Frontal cortex (tissue), 4 donors: ENCODE measurements at places on chromosomes 4 and X. TPM values are rescaled to one million over a fixed set of nuclear protein-coding genes. Genes with fewer than 3 reads are reported as not detected.
A peak's percentile ranks its signal among the peaks of the same experiment; 100 is the strongest.

GRCh38 chrX:123036401-123036800 is 147.7 kb upstream of the GRIA3 start:
- no peak for DNase-seq

DNA sequence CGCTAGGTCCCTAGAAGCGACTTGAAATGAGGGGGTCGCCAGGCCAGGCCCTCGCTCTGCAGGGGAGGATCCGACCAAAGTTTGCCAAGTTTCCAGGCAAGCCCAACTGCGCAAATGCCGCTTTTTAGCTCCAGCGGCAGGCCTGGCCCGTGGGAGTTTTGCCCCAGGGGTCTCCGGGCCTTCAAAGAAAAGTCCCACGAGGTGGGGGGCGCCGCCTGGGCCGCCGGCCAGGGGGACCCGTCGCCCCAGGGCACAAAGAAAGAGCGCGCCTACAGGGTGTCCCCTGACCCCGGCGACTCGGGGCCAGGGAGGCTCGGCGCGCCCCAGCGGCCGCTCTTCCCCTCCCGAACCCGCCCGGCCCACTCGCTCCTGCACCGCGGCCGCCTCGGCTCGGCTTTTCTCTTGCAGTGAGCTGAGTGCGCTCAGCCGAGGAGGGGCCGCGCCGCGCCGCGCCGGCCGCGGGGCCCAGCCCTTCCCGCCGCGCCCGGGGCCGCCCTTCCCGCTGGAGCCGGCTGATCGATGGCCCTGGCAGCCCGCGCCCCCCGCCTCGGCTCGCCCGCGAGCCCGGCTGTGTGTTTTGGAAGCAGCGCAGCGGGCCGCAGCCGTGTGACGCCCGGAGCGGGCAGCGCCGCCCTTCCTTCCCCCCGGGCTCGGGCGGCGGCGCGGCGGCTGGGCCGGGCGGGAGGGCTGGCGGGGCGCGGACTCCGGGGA is 754 bp upstream of the KLF3 start:
- DNase-seq = no peak

DNA sequence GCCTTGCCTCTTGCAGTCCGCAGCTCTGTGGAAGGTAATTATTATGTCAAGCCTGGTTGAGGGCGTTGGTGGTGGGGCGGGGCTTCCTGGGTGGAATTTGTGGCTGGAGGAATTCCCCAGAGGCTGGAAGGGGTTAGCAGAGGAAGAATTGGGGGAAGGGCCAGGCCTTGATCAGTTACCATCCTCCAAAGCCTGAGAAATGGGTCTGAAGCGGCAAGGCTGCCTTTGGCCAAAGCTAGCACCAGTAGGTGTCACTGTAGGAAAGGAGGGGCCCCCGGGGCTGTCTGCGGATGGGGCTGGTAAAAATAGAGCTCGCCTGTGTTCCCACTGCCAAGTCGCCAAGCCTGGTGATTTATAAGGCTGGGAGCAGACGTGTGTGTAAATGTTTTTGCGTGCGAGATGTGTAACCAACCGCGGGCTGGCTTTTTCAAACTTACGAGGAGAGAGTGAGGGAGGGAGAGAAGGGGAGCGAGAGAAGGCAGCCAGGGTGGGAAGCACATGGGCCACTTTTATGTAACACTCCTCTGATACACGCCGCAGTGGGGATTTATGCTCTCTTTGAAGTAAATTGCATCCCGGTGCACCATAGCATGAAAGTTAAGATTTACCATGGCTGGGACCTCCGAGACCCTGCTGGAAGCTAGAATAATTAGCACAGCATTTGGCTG is 367.0 kb downstream of the BCOR start:
- peak; percentile 56 for DNase-seq

- no peak for DNase-seq
These were observed 10.1 kb upstream of the LOC101059915 start for GRCh38 chrX:71657267-71657666.

GRCh38 chr4:80387390-80388283 is 52.1 kb downstream of the CFAP299 start:
- DNase-seq = no peak

DNA sequence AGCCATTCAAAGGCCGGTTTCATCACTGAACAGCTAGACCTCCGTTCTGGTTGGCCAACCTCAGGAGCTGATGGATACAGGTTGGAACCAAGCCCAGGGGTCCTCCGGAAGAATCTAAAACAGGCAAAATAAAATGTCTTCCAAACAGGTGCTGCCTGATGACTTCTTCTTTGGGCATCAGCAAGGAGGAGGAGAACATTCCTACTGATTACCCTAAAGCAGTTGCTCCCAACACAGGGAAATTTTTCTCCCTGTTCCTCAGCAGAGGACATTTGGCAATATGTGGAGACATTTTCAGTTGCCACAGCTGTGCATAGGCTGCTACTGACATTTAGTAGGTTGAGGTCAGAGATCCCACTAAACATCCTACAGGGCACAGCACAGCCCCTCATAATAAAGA is 319.3 kb upstream of the PPARGC1A start:
- DNase-seq = no peak

DNA sequence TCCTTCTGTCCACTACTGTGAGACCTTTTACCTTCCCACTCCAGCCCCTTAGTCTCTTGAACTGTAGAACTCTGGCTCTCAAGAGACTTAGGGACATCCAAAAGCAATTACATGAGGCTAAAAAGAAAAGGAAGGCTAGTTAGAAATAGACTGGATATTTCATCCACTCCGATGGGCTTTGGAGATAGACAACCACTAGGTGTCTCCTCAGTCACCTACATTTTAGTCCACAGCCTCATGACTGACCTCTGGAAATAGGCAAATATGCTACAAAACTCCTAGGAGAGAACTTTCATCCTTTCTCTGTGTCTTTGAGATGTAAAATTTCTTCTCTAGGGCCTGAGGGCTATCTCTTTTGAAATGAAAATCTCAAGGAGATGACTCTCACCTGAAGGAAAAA is 45.1 kb upstream of the LAMP2 start:
- no peak for DNase-seq

- no peak for DNase-seq
These were observed 10.8 kb upstream of the LDB2 start for GRCh38 chr4:16909281-16909680.

GRCh38 chrX:16042980-16043379 is 80.4 kb upstream of the GRPR start:
- no peak for DNase-seq

GRCh38 chr4:8045909-8046308 is 106.2 kb upstream of the AFAP1 start:
- no peak for DNase-seq

GRCh38 chr4:106165351-106166010 is 150.5 kb downstream of the TBCK start:
- DNase-seq = no peak

GRCh38 chr4:924107-925096 is 7.7 kb downstream of the GAK start:
- DNase-seq = no peak

DNA sequence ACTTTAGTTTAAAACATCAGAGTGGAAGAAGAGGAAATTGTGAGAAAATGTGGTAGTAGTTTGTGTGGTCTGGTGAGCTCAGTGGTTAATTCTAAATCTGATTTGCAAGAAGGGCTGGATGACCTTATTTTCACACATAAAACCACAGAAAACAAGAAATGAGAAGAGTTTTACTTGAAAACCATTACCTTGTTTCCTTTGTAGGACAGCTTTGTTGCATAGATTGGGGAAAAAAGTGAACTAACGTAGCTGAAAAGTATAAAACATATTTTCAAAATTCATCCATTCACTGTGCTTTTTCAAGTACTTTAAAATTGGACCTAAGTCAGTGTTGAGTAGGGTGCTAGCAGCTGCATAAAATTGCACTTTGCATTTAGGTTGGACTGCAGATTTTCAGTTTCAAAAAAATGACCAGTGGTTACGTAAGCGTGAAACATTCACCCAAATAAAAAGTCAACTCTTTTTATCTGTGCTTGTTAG is 211.3 kb downstream of the ARHGAP10 start:
- no peak for DNase-seq

DNA sequence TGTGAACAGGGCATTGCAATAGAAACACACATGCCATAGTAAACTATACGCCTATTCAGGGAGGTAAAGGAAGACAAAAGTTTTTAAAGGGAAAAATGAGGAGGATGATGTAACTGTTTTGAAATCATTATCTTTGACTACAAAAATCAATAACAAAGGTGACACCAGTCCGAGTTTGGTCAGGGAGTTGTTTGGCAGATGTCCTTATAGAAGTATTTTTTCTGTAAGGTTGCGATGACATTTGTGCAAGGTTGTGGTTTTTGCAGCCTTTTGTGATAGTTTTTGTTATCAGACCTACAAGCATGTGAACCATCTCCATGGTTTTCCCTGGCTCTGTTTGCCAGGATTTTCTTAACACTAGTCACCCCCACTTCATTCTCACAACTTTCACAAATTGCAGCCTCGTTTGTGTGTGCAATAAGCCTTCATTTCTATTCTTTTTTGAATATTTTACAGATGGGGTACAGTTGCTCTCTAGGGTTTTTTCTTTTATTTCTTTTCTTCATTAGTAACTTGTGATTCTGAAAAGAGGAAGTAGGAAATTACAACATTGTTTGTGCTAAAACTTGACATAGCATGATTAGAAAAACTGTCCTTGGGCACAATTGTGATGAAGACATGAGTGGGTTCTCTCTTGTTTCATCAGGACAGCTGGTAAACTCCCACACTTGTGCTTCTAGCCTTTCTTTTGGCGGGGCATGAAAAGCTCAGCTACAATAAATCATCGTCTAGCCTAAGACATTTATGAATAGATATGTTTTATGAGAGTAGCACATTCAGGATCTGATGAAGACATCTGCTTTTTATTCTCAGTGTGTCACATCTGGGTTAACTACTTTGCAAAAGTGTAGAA is 60.2 kb upstream of the PNPLA4 start:
- no peak for DNase-seq

DNA sequence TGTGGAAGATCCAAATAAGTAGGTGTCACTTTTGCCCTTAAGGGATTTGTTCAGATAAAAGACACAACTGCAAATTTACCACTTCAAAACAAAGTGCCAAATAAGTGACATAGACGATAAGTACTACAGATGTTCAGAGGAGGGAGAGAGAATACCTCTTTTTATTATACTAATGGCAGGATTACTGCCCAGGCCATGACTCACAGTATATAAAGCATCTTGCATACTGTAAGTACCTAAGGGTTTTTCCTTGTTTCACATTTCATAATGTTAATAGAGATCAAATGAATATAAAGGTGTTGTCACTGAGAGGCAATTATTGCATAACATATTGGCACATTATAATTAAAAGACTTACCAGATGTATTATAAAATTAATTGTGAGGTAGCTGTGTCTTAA is 46.4 kb downstream of the PTPN13 start:
- no peak for DNase-seq

DNA sequence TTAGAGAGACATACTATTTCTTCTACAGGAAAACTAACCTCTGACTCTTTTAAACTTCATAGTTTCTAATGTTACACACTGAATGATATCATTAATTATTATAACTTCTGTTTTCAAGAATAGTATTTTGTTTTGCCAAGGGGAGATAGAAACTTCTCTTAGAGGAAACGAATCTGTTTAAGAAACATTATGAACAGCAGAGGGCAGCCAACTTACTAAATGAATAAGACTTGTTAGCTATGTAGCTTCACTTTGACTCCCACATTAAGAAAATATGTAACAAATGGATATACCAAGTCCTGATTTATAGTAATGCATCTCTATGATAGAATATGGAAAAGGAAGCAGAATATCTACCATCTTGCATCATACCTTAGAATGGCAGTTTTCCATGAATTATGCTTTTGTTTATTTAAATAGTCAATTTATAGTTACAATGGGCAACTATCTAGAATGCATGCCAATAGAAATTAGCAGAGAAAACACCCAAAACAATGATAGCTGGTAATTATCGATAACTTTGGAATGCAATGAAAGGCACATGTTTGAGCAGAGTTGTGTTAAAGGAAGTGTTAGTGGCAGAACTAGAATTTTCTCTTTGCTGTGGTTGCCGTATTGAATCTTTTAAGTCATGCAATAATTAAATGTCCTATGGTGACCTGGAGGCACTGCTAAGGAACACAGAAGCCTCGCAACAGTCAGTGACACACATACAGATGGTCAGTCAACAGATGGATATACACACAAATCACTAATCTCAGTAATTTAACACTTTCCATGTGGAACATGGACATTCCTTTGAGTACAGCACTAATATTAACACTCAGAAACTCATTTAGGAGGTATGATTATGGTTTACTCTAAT is 105.7 kb upstream of the PDLIM3 start:
- DNase-seq = peak; percentile 48

The HNRNPH2 gene
- 110 TPM for total RNA-seq

The RAB9B gene
- total RNA-seq = 48.9 TPM

The AVPR2 gene
- total RNA-seq = not detected

The GLOD5 gene
- not detected for total RNA-seq

The DGKK gene
- 0.41 TPM for total RNA-seq
